ENCODE measurements at places on chromosomes 16 and 17.

DNA sequence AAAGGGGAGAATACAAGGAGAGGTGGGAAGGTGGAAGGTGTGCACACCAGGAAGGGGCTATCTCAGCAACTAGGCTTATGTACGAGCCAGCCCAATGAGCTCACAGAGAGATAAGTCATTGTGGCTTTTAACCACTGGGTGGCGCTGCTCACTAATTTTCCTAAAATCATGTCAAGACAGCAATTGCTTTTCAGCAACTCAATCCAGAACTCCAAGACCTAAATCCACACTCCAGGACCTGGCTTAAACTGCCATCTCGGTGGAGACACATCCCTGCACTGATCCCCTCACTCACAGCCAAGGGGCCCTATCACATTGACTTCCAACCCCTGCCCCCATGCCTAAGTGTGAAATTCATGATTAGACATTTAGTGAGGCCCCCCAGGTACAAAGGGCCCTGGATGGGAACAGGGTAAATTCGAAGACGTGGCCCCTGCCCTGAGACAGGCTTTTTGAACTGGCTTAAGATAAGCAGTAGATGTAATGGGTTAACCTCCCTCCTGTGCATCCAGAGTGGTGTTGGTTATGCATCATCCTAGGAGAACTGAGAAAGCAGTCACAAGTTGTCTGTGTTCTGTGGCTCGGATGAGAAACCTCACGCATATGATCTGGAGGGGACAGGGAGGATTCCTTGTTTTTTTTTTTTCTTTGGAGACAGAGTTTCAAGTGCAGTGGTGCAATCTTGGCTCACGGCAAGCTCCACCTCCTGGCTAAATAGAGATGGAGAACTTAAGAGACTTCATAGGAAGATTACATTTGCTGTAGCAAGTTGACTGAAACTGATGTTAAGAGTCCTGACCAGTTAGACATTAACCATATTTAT, 11.5 kb downstream of the CCL16 start:
- DNase-seq: no peak

DNA sequence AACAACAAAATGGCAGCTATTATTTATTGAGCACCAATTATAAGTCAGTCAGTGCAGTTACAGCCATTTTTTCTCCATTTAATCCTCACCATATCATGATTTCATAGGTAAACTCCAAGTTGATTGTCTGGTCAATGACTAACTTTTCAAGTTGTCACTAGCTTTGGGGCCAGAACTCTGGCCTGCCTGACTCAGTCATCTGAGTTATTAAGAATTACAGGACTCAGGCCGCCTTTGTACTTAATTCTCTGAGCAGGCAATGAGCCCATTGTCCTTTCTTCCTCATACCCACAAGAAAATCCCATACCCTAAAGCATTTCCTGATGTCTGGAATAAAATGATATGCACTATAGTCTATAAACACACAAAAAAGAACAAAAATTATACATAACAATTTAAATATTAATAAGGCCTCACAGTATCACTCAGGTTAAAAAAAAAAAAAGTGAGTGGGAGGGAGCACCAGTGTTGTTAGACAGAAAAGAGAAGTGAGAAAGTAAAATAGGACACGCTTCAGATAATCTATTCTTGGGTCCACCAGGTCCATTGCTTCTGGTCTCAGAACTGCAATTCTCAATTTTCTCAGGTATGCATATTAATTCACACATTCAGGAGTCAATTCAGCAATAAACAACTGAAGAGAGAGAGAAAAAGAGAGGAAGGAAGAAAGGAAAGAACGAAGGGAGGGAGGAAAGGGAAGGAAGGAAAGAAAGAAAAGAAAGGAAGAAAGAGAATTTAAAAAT, 70.2 kb downstream of the SPAG9 start:
- no peak for DNase-seq

- no peak for DNase-seq
Measured at GRCh38 chr16:27127308-27127707, 60.6 kb downstream of the C16orf82 start.

DNA sequence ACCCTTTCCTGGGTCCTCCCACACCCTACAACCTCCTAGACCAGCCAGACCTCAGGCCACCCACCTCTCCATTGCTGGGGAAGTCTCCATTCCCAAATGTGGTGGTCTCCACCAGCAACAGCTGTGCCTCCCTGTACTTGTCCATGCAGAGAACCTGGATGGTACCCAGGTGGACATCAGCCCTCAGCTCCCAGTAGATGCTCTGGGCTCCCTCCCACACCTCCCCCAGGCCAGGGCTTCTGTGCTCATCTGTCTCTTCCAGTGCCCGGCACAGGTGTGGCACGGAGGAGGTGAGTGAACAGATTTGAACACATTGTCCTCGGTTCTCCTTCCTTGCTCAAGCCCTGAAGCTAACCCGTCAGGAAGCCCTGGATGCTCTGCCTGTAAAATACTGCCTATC, 34.6 kb downstream of the LGALS9 start:
- DNase-seq: no peak

DNA sequence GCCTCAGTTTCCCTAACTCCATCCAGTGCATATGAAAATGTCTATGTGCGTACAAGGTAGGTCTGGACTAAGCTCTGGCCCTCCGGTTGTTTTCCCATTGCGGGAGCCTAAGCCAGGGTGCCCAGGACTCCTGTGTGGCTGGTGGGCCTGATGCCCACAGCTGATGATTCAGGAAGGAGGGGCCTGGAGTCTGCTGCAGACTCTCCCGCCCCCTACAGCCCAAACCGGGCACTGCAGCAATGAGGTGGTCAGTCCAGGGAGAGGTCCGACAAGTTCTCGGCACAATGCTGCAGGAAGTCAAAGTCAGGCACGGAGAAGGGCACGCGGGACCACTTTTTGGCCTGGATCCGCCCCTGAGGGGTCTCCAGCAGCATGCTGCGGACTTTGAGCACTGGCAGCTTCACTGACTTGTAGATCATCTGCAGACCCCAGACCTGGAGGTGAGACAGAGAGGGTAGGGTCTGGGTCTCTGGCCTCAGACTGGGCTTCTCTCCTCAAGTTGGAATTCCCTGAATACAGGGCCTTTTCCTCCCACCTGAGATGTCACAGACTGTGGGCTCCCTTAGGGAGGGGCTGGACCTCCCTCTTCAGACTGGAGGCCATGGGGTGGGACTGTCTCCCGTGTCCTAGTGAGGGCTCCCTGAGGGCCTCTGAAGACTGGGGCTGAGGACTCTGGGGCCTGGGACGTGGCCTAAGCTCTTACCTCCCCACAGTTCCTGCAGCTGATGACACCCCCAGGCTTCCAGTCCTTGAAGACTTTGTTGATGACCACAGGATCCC, 3.4 kb upstream of the ZNF385C start:
- no peak for DNase-seq

DNA sequence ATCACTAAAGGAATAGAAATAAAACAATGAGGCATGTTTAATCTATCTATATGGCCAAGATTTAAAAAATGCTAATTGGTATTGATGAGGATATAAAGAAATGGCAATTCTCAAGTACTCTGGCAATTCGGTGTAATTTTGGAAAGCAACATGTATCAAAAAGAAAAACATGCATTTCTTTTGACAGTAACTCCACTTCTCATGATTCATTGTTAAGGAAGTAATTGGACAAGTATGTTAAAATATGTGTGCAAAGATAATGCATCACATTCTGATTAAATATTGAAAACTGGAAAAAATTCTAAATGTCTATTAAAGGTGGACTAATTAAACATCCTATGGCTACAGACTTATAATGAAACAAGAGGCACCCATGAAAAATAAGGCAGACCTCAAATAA, 81.2 kb downstream of the CREBBP start:
- no peak for DNase-seq

GRCh38 chr17:64135000-64135399, 5.1 kb upstream of the ERN1 start:
- DNase-seq: no peak

- no peak for DNase-seq
Measured at GRCh38 chr16:69938981-69939820, 11.9 kb upstream of the CLEC18A start.

GRCh38 chr17:17042851-17043460, 699 bp downstream of the MPRIP start:
- DNase-seq: no peak

- DNase-seq: no peak
Measured at GRCh38 chr16:55015181-55015913, 84.7 kb downstream of the IRX5 start.

- no peak for DNase-seq
Measured at GRCh38 chr17:9209781-9210370, 188.6 kb downstream of the NTN1 start.

- DNase-seq: no peak
Measured at GRCh38 chr16:50395763-50396710, 27.2 kb upstream of the BRD7 start.

GRCh38 chr17:43931062-43931571, 11.2 kb downstream of the PPY start:
- DNase-seq: no peak

DNA sequence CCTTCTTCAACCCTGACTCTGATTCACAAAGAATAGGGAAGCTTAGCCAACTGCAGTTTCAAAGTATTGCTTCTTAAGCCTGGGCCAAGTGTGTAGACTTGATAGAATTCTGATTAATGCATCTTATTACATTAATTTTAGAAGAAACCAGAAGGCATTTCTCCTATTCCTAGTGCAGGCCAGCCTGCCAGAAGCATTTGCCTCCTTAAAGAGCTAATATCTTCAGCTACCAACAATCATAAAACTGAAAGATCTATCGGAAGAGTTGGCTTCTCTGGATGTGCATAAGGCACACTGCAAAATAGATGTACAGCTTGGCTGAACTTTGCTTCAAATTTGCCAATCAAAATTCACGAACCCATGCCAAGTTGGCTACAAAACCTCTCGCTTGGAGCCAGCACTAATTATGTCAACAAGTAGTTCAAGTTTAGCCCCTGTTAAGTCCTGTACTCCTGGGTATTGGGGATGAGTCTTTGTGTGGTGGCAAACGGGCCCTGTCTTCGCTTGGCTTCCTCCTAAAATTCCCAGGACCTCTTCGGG, 717.8 kb downstream of the WWOX start:
- DNase-seq: no peak

- no peak for DNase-seq
Measured at GRCh38 chr16:29824589-29825144, 4.4 kb downstream of the MVP start.

DNA sequence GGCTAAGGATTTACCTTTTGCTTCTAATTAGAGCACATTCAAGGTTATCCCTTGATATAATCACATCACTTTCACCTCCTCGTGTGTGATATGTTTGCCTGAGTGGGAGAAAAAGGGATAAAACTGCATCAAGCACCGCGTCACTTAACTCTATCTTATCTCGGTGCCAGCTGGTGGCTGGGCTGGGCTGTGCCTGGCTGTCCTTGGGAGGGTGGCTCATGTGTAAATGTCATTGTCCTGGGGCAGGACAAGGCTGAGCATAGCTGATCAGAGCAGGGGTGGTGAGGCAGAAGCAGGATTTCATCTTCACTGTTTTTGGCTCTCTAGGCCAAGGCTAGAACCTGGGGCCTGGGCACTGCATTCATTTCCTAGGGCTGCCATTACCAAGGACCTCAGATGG, 105.3 kb downstream of the RAP1GAP2 start:
- DNase-seq: no peak

GRCh38 chr16:80894091-80894490, 89.7 kb upstream of the CDYL2 start:
- DNase-seq: no peak

DNA sequence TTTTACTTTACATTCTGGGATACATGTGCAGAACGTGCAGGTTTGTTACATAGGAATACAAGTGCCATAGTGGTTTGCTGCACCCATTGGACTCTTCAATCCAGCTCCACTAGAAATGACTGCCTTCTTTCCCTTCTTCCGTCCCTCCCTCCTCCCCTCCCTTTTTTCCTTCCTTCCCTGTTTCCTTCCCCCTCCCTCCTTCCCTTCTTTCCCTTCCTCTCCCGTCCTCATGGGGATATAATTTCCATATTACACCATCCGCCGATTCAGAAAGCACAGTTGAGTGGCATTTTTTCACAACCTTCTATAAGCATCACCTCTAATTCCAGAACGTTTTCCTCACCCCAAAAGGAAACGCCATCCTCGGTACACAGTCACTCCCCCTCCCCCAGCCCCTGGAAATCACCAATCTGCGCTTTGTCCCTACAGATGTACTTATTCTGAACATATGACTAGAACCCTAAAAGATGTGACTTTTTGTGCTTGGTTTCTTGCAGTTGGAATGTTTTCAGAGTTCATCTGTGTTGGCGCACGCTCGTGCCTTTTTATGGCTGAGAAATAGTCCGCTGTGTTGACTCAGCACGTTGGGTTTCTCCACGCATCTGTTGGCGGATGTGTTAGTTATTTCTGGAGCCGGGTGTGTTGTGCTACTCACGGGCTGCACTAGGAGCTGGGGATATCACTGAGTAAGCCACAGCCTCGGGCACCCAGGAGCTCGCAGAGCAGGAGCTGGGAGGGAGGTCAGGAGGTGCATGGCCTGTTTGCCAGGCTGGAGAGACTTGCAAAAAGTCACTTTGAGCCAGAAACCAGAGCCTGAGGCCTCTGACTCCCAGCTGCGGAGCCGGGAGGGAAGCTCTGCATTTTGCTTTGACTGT, 336.4 kb downstream of the SEC14L1 start:
- no peak for DNase-seq

DNA sequence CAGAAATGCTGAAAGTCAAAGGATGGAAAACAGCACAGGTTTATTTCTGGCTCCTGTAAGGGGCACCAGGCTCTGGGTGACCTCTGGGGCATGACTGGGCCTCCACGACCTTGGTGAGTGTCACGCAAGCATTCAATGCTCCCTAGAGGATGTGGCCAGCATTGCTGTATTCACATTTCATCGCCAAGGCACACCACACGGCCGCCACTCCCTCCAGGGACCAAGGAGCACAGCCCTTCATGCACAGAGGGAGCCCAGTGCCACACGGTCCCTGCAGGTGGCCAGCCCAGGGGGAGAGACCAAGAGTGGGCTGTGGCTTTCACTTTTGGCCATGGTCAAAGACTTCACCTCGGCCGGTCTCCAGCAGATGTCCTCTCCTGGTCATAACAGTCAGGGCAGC, 137.4 kb upstream of the TNRC6C start:
- no peak for DNase-seq

- no peak for DNase-seq
Measured at GRCh38 chr16:52193441-52193840, 353.5 kb downstream of the TOX3 start.

GRCh38 chr17:72590382-72590781, 469.6 kb downstream of the SOX9 start:
- no peak for DNase-seq

- no peak for DNase-seq
Measured at GRCh38 chr17:66939461-66940114, 24.9 kb upstream of the CACNG4 start.

GRCh38 chr17:57133486-57133885, 48.4 kb downstream of the AKAP1 start:
- no peak for DNase-seq

DNA sequence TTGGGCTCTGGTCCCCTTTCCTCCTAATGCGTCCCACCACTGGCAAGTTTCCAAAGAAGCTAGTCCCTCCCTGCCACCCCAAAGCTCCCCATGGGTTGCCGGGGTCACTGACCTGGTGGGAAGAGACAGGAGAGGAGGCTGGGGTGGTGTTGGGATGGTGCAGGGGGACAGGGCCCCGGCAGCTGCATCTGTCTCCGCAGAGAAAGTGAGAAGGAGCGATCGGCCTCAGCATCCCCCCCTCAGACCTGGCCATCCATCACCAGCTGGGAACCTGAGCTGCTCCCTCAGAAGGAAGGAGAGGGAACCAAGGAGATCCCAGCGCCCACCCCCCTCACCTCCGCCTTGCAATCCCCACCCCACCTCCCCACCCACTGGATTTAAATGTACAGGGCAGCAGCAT, 3.3 kb downstream of the ETV4 start:
- no peak for DNase-seq
